ENCODE measurements at places on chromosomes 16 and 17.

DNA sequence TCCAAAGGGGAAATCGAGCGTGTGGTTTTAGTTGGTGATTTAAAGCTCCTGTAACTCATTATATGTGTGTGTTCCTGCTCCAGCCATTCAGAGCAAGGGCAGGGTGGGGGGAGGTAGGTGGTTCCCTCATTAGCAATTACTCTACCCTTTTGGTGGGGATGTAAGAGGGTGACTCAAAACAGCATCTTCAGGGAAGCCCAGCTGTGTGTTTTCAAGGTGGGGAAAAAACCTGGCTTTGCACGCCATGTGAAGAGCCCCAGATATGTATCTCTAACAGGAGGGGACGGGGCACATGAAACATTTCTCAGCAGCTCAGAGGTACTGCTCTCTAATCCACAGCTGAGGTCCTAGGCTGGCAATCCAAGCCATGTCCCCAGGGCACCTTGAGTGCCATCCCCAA lies 241.3 kb upstream of the ZFHX3 start:
- DNase-seq = no peak

- no peak for DNase-seq
Observed at GRCh38 chr17:77558846-77559626, 399.5 kb upstream of the TNRC6C start.

- no peak for DNase-seq
Observed at GRCh38 chr17:65041518-65041917, 15.0 kb downstream of the GNA13 start.

DNA sequence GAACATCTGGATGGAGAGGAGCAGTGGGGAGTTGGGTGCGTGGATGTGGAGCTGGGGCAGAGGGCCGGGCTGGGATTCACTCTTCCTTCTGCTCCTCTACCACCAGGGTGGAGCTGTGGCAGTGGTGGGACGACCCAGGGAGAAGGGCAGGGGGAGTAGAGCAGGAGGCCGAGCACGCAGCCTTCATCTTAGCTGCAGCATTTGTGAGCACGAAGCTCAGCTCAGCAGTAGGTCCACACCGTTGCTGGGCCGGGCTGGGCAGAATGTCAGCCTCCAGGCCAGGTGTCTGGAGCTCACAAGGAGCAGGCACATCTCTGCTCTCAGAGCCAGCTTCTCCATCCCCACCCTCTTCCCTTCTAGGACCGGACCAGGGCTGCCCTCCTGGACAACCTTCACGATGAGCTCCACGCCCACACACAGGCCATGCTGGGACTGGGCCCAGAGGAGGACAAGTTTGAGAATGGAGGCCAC lies 55.7 kb downstream of the OR1D5 start:
- DNase-seq = no peak

DNA sequence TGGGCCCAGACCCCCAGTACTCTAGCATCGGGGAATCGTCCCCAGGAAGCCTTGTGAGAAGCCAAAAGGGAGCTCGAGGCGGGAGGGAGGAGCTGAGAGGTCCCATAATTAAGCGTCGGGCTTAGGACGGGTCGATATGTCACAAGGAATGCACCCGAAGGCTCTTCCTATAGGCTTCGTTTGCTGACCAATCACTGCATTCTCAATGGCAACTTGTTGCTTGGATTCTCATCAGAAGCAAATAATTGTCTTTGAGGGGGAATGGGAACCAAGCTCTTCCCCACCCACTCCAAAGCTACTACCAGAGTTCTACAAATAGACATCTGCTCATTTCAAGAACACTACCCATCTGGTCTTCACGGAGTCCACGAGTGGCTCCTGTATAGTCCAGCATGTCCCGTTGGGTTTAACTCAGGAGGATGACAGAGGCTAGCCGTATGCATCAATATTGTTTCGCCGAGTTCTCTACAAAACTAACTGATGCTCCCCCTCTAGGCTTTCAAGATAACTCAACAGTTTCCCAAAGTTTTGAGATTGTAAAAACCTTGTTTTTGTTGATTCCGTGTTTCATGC lies 628 bp upstream of the BLMH start:
- no peak for DNase-seq

All from activated CD4-positive, alpha-beta T cell treated with anti-CD3 and anti-CD28 coated beads for 1 hour (primary cell).